Heart left ventricle (tissue), 16 donors: ENCODE measurements at places on chromosomes 13 and 19. TPM values are rescaled to one million over a fixed set of nuclear protein-coding genes. Genes with fewer than 3 reads are reported as not detected.
A peak's percentile ranks its signal among the peaks of the same experiment; 100 is the strongest.

DNA sequence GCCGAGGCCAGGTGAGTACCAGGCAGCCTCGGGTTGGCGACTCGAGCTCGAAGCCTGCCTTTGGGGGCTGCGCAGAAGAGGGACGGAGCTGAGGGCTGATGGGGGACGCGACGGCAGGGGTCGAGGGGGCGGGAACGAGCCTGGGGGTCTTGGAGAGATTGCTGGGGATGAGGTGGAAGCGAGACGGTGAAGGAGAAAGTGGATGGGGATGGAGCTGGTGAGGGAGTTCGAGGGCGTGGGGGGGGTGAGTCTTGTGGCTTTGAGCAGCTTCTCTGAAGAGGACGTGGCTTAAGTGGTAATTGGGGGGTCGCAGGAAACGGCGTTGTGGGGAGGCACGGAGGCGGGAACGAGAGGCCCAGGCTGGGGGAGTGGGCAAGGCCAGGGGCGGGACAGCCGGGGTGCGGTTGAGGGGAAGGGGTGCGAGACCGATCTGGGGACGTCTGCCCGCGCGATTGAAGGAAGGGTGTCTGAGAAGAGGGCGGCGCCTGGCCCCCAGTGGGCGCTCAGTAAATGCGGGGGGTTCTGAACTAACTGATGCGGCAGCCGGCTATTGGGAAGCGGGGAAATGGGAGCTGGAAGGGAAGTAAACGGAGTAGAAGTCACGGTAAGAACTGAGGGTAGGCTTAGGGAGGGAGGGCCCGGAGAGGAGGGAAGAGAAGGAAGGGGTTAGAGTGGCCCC is 426 bp downstream of the MYO9B start:
- no peaks in the 10 kb centered on the region for H3K27me3 ChIP-seq
- peaks cover 5% of the 10 kb centered on the region for H3K36me3 ChIP-seq

GRCh38 chr13:60165391-60166099 is 1.8 kb upstream of the DIAPH3 start:
- H3K27ac ChIP-seq = no peak overlapping the region
- DNase-seq = no peak
- no peaks in the 10 kb centered on the region for H3K36me3 ChIP-seq
- no peaks in the 10 kb centered on the region for H3K4me1 ChIP-seq

DNA sequence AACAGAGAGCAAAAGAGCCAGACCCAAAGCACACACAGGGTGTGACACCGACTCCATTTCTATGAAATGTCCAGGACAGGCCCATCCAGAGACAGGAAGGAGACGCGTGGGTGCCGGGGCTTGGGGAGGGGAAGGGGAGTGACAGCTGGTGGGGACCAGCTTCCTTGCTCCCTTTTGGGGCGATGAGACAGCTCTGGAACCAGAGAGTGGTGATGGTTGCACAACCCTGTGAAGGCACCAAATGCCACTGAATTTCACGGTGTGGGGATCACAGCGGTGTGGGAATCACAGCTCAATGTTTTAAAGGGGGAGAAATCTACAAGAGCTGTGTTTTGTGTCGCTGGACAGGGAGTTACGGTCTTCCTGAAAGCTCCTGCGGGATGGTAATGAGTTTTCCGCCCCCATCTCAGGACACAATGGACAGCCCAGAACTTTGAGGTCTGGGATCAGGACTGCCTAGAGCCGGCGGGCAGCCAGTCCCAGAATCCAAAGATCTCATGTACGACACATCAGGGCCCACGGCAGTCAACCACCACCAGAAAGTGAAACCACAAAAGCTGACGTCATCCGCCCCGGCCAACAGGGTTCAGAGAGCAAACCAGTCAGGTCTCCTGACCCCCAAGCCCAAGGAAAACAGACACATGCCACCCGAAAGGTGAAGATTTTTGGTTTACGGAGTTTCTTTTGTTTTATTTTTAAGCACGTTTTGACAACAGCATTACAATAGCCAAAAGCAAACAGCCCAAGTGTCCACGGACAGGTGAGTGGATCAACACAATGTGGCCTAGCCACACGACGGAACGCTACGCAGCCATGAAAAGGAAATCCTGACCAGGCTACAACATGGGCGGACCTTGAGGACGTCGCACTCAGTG is 7.3 kb downstream of the SGTA start:
- peak; percentile 82 for DNase-seq
- H3K36me3 ChIP-seq = no peaks in the 10 kb centered on the region
- peaks cover 38% of the 10 kb centered on the region for H3K4me1 ChIP-seq
- no peaks in the 10 kb centered on the region for H3K27me3 ChIP-seq
- H3K27ac ChIP-seq = peak overlapping the region; percentile 93

The IL4I1 gene
- total RNA-seq = 18.3 TPM

The ZNF486 gene
- 1.7 TPM for total RNA-seq

The CEACAM1 gene
- 1.6 TPM for total RNA-seq

DNA sequence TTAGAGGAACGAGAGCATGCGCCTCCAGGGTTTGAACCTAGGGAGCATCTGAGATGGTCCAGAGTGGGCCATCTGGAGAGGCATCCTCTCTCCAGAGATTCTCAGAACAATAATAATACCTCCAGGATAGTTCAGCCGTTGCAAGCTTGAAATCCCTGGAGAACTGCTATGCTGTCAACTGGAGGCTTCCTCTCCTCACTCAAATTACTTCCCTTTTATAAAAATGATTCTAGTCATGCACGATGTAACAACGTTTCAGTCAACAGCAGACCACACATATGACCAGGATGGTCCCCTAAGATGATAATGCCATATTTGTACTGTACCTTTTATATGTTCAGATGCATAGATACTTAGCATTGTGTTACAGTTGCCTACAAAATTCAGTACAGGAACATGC is 108.7 kb downstream of the SHISA2 start:
- no peak overlapping the region for H3K4me3 ChIP-seq
- H3K4me1 ChIP-seq = no peaks in the 10 kb centered on the region
- no peaks in the 10 kb centered on the region for H3K36me3 ChIP-seq
- no peak overlapping the region for H3K27ac ChIP-seq
- H3K27me3 ChIP-seq = no peaks in the 10 kb centered on the region

DNA sequence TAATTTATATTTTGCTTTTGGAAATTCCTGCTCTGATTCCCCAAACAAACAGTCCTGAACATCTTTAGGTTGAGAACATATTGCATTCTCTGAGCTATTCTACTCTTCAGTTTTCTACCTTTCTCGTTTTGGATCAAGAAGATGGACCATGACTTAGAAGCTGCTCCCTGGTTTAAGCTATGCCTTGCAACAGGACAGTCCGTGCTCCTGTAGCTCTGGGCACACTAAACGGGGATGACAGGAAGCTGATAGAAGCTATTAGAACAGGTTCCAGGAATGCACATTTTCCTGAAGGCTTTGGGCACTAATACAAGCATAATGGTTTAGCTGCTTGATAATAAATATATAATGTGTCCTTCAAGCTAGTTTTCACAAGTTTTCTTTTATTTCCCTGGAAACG is 385.2 kb downstream of the HS6ST3 start:
- no peaks in the 10 kb centered on the region for H3K4me1 ChIP-seq
- no peaks in the 10 kb centered on the region for H3K27me3 ChIP-seq
- H3K27ac ChIP-seq = no peak overlapping the region
- DNase-seq = no peak
- no peaks in the 10 kb centered on the region for H3K36me3 ChIP-seq
- H3K4me3 ChIP-seq = no peak overlapping the region

GRCh38 chr13:32423592-32423991 is 4.3 kb downstream of the N4BP2L1 start:
- peaks cover 6% of the 10 kb centered on the region for H3K36me3 ChIP-seq
- H3K4me3 ChIP-seq = no peak overlapping the region
- H3K27ac ChIP-seq = no peak overlapping the region
- DNase-seq = no peak
- H3K4me1 ChIP-seq = peaks cover 8% of the 10 kb centered on the region

DNA sequence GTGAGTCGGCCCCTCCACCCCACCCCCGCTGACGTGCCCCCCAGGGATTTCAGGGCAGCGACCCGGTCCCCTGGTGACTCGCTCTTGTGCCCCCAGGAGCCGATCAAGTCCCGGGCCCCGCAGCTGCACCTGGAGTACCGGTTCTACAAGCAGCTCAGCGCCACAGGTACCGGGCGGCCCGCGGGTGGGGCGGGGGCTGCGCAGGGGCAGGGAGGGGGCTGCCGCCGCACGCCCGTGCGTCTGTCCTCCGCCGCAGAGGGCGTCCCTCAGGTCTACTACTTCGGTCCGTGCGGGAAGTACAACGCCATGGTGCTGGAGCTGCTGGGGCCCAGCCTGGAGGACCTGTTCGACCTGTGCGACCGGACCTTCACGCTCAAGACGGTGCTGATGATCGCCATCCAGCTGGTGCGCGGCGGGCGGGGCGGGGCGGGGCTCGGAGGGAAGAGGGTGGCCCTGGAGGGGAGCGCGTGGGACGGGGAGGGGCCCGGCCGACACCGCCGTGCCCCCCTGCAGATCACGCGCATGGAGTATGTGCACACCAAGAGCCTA is 37.1 kb downstream of the BTBD2 start:
- no peak for DNase-seq
- H3K4me3 ChIP-seq = no peak overlapping the region
- H3K4me1 ChIP-seq = no peaks in the 10 kb centered on the region
- H3K27me3 ChIP-seq = no peaks in the 10 kb centered on the region

The ADAMTS10 gene
- 9.0 TPM for total RNA-seq

The TEKTIP1 gene
- total RNA-seq = 1.0 TPM

- no peaks in the 10 kb centered on the region for H3K4me1 ChIP-seq
- H3K36me3 ChIP-seq = peaks cover 4% of the 10 kb centered on the region
Observed at GRCh38 chr13:42950181-42950580, 41.9 kb downstream of the EPSTI1 start.

- H3K4me3 ChIP-seq = no peak overlapping the region
- no peak overlapping the region for H3K27ac ChIP-seq
- no peaks in the 10 kb centered on the region for H3K36me3 ChIP-seq
- DNase-seq = no peak
- H3K4me1 ChIP-seq = no peaks in the 10 kb centered on the region
Observed at GRCh38 chr13:46881621-46882020, 15.2 kb downstream of the HTR2A start.

- no peaks in the 10 kb centered on the region for H3K36me3 ChIP-seq
- no peak for DNase-seq
- no peak overlapping the region for H3K4me3 ChIP-seq
- no peak overlapping the region for H3K27ac ChIP-seq
- no peaks in the 10 kb centered on the region for H3K27me3 ChIP-seq
- no peaks in the 10 kb centered on the region for H3K4me1 ChIP-seq
Observed at GRCh38 chr13:22311734-22312404, 641.0 kb downstream of the FGF9 start.

- H3K4me3 ChIP-seq = no peak overlapping the region
- no peak for DNase-seq
- H3K4me1 ChIP-seq = no peaks in the 10 kb centered on the region
- H3K27me3 ChIP-seq = no peaks in the 10 kb centered on the region
Observed at GRCh38 chr13:77720988-77721387, 23.5 kb downstream of the SLAIN1 start.

The NLRP11 gene
- total RNA-seq = not detected

GRCh38 chr19:35430409-35431144 is 17.5 kb upstream of the FFAR2 start:
- H3K36me3 ChIP-seq = no peaks in the 10 kb centered on the region
- no peak overlapping the region for H3K4me3 ChIP-seq
- H3K4me1 ChIP-seq = peaks cover 5% of the 10 kb centered on the region
- no peak overlapping the region for H3K27ac ChIP-seq

The TNFSF13B gene
- total RNA-seq = 0.81 TPM

The OCEL1 gene
- 16.6 TPM for total RNA-seq

The PABPC3 gene
- not detected for total RNA-seq
